ENCODE measurements at places on chromosomes 3 and 15.

- no peaks in the 10 kb centered on the region for H3K36me3 ChIP-seq
- H3K27ac ChIP-seq = no peak overlapping the region
- no peaks in the 10 kb centered on the region for H3K27me3 ChIP-seq
- no peak for DNase-seq
These were observed 16.2 kb downstream of the FYCO1 start for GRCh38 chr3:45979378-45979777.

DNA sequence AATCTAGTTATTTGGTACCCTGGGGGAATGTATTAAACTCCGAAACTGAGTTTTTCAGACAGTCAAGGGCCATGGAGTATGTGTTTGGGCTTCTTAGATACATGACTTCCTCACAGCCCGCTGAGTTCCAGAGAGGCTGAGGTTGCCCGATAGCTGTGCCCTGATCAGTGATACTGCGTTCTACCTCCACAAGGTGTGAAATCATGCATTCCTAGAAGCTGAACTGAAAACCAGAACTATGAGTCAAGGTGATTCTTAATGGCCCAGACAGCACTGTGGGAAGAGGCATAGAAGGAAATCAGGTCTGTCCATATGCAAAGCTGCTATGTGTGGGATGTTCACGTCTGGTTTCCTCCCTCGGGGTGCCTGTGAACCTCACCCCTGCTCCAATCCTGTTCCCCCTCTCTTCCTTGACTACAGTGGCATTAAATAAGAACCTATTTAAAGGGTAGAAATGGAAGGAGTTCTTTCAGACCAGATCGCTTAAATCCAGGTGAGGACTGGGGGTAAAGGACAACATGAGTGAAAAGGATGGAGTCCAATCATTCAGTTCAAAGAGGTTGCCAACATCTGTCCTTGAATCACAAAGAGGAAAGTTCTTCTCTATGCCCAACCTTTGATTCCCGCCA, 74.3 kb downstream of the MYO1E start:
- H3K4me3 ChIP-seq = no peak overlapping the region
- no peaks in the 10 kb centered on the region for H3K36me3 ChIP-seq
- H3K4me1 ChIP-seq = peaks cover 7% of the 10 kb centered on the region
- H3K27ac ChIP-seq = no peak overlapping the region
- no peak for DNase-seq

DNA sequence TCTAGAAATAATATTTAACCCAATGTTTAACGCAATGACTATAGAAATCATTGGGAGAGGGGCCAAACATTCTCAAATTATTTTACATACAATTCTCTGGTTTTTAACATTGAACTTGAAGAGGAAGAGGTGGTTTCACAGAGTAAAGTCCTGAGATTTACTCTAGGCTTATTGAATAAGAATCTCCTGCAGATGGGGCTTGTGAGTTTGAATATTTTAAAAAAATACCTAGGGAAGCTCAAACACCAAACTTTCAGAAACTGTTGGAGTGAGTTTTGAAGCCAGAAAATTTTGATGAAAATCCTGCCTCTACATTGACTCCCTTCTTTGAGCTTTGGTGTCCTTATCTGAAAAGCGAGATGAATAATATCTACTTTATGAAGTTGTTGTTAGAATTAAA, 906.6 kb downstream of the TUSC7 start:
- H3K4me3 ChIP-seq = no peak overlapping the region
- peaks cover 1% of the 10 kb centered on the region for H3K4me1 ChIP-seq
- no peak overlapping the region for H3K27ac ChIP-seq
- no peaks in the 10 kb centered on the region for H3K36me3 ChIP-seq
- no peaks in the 10 kb centered on the region for H3K27me3 ChIP-seq

- H3K36me3 ChIP-seq = no peaks in the 10 kb centered on the region
- H3K4me1 ChIP-seq = no peaks in the 10 kb centered on the region
- H3K27ac ChIP-seq = no peak overlapping the region
- DNase-seq = no peak
- no peak overlapping the region for H3K4me3 ChIP-seq
These were observed 79.6 kb downstream of the MLH1 start for GRCh38 chr3:37072892-37073291.

DNA sequence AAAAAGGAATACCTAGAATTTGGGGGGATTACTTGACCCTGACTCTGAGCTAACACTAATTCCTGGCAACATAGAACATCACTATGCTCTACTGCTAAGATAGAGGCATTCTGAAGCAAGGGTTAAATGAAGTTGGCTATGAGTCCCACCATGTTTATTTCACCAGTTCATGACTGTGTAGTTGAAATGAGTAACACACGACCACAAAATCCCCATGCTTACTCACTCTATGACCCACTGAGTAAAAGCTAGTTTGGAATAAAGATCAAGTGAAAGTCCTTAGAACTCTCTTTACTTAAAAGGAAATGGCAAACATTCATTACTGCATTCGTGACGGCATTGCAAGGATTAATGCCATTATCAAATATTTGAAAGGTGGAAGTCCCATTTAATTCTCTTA, 47.4 kb downstream of the MRPL46 start:
- no peaks in the 10 kb centered on the region for H3K36me3 ChIP-seq
- H3K4me3 ChIP-seq = no peak overlapping the region
- no peak overlapping the region for H3K27ac ChIP-seq
- H3K4me1 ChIP-seq = no peaks in the 10 kb centered on the region

- H3K4me1 ChIP-seq = no peaks in the 10 kb centered on the region
- no peaks in the 10 kb centered on the region for H3K27me3 ChIP-seq
- H3K4me3 ChIP-seq = no peak overlapping the region
These were observed 287.6 kb upstream of the STT3B start for GRCh38 chr3:31244929-31245817.

DNA sequence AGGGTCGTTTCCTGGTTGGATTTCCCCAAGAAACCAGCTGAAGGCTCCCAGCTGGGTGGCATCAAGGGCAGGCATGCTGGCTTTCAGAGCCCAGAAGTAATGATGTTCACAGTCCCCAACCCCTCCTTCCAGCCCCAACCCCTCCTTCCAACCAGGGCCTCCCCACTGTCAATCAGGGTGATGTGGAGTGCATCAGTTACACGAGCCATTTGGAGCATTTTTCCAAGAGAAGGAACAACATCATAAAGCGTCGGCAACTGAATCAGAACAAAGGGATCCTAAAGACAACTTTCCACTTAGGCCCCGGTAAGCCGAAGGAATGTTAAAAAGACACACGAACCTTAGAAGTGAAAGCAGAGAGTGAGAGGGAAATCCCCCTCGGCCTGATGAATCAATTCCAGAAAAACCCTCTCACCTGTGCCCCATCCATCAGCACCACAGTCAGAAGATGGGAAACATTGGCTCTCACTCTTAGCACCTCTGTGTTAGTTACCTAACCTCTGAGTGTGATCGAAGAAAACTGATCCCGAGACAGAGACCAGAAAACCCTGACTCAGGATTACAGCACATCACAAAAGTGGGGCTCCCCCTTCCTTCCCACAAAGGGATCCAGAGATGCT, 101.2 kb upstream of the WNT5A start:
- no peak for DNase-seq
- H3K4me1 ChIP-seq = no peaks in the 10 kb centered on the region
- no peak overlapping the region for H3K27ac ChIP-seq
- no peaks in the 10 kb centered on the region for H3K27me3 ChIP-seq
- no peaks in the 10 kb centered on the region for H3K36me3 ChIP-seq

GRCh38 chr3:175288621-175289020, 429.5 kb downstream of the NAALADL2 start:
- peaks cover 2% of the 10 kb centered on the region for H3K4me1 ChIP-seq
- no peak for DNase-seq
- no peak overlapping the region for H3K27ac ChIP-seq
- H3K4me3 ChIP-seq = no peak overlapping the region
- no peaks in the 10 kb centered on the region for H3K27me3 ChIP-seq

- no peak overlapping the region for H3K27ac ChIP-seq
- no peak overlapping the region for H3K4me3 ChIP-seq
- H3K36me3 ChIP-seq = no peaks in the 10 kb centered on the region
- H3K27me3 ChIP-seq = no peaks in the 10 kb centered on the region
These were observed 415.6 kb upstream of the TPM1 start for GRCh38 chr15:62626903-62627302.

GRCh38 chr15:73930790-73931281, 4.6 kb downstream of the LOXL1 start:
- no peaks in the 10 kb centered on the region for H3K36me3 ChIP-seq
- no peak overlapping the region for H3K4me3 ChIP-seq
- DNase-seq = peak; percentile 32
- no peak overlapping the region for H3K27ac ChIP-seq

Measured in ovary (tissue), 10 donors.